ENCODE measurements at places on chromosomes 5 and 9.
A peak's percentile ranks its signal among the peaks of the same experiment; 100 is the strongest.

- no peak for DNase-seq
Measured at GRCh38 chr5:163548649-163549048, 43.2 kb downstream of the MAT2B start.

DNA sequence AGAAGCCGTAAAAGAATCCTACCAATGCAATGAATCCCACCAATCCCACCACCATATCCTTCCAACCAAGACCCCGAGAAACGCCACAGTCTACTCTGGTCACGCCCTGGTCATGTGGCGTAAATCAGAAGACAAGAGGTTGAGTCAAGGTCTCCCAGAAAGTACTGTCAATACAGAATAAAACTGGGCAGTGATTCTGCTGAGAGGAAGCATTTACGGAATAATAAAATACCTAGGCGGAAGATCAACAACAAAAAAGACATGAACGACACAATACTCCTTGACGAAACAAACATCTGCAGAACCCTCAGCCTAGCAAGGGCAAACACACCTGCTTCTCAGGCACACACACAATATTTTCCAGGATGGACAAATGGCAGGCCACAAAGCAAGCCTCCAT is 62.8 kb downstream of the GOLM1 start:
- no peak for DNase-seq

DNA sequence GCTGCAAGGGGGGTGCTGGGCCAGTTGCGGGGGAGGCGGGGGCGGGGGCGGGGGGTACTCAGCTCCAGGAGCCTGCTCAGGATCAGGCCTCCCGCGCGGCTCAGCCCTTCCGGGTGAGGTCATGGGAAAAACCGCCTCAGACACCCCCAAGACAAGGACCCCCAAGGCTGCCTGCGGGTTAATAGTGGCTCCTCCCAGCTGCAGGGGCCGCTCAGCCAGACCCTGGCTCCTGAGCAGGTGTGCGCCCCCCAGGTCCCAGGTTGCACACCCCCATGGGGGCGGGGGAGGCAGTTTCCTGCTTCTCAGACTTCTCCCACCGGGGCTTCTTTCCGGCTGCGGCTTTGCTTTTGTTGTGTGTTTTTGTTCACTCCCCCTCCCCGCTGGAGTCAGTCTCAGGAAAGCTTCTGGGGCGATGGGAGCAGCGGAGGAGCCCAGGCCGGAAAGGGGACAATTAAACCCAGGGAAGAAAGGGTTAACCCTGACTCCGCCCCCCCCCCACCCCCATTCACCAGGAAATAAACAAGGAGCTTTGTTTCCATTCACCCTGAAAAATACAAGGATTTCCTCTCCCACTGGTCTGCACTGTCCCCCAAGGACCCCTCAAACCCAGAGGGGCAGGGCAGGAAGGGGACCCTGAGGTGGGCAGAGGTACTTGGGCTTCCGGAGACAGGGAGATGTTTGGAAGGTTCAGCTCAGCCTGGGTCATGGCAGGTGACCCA is 42.3 kb upstream of the NOTCH1 start:
- DNase-seq, result peak; percentile 39

DNA sequence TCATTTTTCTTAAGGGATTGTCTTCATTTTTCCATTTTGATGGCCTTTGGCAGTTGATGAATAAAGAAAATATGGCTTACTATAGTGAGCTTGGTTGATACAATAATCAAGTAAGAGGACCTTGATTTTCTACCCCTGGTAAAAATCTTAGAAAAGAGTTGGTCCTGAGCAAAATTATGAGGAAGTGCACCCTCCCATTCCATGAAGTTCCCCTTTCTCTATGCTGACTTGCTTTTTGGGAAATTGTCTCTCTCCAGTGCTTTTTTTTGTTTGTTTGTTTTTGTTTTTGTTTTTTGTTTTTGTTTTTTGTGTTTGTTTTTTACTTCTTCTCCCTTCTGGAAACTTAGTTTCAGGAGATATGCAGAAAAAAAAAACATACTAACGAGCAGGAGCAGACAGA is 449.2 kb upstream of the ACTBL2 start:
- no peak for DNase-seq

DNA sequence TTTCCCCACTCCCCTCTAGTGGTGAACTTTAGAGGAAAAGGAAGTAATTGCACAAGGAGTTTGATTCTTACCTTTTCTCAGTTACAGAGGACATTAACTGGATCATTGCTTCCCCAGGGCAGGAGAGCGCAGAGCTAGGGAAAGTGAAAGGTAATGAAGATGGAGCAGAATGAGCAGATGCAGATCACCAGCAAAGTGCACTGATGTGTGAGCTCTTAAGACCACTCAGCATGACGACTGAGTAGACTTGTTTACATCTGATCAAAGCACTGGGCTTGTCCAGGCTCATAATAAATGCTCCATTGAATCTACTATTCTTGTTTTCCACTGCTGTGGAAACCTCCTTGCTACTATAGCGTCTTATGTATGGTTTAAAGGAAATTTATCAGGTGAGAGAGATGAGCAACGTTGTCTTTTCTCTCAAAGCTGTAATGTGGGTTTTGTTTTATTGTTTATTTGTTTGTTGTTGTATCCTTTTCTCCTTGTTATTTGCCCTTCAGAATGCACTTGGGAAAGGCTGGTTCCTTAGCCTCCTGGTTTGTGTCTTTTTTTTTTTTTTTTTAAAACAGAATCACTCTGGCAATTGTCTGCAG is 25.3 kb downstream of the SLC22A5 start:
- peak; percentile 49 for DNase-seq

- no peak for DNase-seq
Measured at GRCh38 chr9:86328156-86328555, 26.1 kb downstream of the TUT7 start.

- no peak for DNase-seq
Measured at GRCh38 chr5:55997742-55998351, 3.1 kb upstream of the IL6ST start.

GRCh38 chr5:56429110-56429561 is 196.0 kb upstream of the ANKRD55 start:
- no peak for DNase-seq

- no peak for DNase-seq
Measured at GRCh38 chr5:151083081-151083676, 2.3 kb upstream of the TNIP1 start.

- DNase-seq, result no peak
Measured at GRCh38 chr9:65432722-65433323, 147.8 kb upstream of the FOXD4L5 start.

GRCh38 chr5:73292816-73293459 is 119.9 kb downstream of the TMEM174 start:
- DNase-seq, result no peak

- peak; percentile 65 for DNase-seq
Measured at GRCh38 chr5:14685757-14686156, 21.2 kb downstream of the OTULIN start.

DNA sequence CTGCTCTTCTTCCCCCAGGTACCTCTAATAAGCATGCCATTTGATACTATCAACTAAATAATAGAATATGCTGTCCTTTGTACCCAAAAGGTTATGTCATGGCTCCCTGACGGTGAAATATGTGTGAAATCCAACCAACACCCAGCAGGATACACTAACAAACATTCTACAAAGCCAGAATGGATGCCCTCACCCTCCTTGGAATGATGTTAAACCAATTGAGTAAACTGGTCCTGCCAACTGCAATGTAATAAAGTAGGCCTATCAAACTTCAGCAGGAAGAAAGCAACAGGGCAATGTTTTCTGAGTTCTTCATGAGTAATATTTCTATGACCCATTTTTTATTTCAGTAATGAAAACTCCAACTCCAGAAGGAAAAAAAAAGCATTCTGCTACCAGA is 24.9 kb downstream of the RGMB start:
- no peak for DNase-seq

DNA sequence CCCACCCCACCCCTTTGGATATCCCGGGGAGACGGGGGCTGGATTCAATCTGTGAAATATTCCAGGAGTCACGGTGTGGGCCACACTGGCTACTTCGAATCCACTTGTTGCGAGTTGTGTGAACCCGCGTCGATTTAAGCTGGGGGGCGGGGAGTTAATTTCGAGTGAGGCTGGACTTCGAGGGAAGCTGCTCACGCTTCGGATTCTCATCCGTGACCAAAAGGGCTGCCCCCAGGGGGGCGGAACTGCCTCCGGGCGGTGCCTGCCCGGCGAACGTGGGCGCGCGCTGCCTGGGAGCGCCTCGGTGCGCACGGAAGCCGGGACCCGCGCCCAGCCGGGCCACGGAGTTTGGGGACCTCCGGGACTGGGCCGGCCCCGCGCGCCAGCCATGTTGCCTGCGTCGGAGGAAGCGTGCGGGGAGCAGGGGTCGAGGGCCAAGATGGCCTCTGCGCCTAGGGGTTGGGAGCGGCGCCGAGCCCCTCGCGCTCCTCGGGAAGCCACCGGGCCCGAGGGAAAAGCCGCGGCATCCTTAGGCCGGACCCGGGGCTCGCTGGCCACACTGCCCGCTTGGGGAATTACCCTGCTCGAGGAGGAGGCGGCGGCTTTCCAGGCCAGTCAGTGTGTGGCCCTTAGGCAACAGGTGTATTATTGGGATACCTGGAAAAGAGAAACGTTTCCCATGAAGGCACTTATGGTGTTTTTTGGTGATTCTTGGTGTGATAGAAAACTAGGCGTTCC is 975 bp downstream of the OCLN start:
- DNase-seq, result peak; percentile 10

DNA sequence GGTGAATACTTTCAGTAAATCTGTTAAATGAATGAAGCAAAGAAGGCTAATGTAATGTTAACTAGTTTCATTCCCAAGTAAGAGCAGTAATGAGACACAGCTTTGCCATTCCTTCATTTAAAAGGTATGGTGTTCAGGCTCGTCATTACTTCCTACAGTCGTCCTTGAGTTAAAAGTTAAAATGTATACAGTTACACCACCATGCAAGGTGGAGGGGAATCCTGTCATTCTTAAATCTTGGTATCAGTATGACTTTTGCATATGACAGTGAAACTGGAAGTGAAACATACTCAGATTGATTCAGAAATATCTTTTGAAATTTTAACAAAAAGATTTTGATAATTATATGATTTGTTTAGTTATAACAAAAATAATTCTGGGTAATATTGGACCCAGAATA is 25.9 kb downstream of the MTRR start:
- DNase-seq, result no peak

DNA sequence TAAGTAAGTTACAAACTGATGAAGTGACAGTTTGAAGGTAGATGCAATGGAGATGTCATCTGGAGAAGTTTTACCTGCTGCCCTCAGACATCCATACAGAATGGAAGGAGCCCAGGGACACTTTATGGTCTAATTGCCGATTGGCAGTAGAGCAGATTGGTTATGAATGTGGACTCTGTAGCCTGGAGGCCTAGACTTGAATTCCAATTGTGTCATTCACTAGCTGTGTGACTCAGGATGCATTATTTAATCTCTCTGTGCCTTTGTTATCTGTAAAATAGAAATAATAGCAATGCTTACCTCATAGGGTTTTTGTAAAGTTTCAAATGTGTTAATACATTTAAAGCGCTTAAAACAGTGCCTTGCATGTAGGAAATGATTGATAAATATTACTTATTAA is 5.2 kb upstream of the TCERG1 start:
- no peak for DNase-seq

GRCh38 chr9:109887079-109887478 is 107.1 kb downstream of the PALM2AKAP2 start:
- no peak for DNase-seq

- peak; percentile 56 for DNase-seq
Measured at GRCh38 chr5:19488786-19489185, 499.2 kb downstream of the CDH18 start.

DNA sequence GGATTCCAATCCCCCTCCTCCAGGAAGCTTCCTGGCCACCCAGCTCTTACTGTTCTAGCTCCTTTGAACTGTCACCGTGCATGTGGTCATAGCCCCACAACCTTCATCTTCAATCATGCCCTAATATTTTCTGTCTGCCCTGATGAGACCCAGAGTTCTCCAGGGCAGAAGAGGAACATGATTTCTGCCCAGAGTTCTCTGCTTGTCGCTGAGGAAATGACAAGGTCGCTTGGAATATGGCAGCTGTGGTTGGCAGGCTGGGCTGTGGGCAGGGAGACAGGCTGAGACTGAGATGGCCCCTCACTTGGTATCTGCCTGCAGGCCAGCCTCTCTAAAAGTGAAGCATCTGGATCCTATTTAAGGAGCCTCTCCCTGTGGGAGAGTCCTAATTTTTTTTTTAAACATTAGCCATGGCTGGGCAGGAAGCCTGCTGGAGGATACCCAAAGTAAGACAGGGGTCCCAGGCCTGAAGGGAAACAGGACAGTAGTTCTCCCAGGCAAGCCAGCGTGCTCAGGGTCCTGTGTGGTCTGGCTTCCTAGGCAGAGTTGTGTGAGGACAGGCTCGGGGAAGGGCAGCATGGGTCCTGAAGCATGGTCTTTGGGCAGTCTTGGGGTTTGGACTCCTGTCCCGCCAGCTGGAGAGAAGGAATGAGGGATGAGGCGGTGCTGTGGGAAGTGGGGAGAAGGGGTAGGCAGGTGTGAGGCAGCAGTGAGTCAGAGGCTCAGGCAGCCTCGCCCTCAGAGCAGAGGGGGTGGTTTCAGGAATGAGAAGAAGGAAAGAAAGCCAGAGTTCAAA is 242.1 kb downstream of the FSTL4 start:
- no peak for DNase-seq

- DNase-seq, result no peak
Measured at GRCh38 chr9:137226338-137227053, 806 bp upstream of the RNF224 start.

- no peak for DNase-seq
Measured at GRCh38 chr5:5387192-5387591, 35.3 kb upstream of the ICE1 start.

- no peak for DNase-seq
Measured at GRCh38 chr5:140038373-140038957, 4.6 kb downstream of the NRG2 start.

GRCh38 chr5:34686762-34687268 is 30.7 kb downstream of the RAI14 start:
- no peak for DNase-seq

DNA sequence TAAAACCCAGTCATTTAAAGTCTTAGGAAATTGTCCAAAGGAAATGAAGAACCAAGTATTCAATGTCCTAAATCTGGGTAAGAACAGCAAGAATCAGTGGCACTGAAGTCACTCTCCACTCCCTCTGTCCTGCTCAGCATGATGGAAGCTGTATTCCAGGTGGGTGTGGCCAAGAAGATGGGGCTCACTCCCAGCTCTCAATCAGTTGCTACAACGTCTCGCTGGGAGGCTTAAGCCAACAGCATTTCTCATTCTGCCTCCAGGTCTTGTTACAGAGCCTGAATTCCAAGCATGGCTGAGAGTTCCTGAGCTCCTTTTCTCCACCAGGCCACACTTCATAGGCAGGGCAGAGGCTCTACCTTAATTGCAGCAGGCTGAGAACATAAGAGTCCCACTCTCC is 41.2 kb upstream of the TRIO start:
- no peak for DNase-seq

DNA sequence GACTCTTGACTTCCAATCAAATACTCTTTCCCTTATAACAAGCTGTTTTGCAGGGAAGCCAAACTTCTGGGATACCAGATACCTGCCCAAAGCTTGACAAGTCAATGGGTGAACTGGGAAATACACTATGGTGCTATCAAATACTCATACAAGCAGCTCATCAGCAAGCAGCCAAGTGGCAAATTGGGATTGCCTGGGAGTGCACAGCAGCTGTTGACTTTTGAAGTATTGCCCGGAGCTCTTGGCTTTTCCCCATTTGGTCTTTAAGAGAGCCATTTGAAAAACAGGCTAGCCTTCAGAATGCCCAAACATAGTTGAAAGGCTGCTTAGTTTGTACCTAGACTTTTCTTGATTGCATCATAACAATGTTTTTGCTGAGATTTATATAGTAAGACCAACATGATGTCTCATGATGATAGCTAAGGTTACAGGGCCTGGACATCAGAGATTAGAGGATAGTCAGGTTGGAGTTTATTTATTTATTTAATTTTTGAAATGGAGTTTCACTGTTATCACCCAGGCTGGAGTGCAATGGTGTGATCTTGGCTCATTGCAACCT is 210.1 kb upstream of the ZNF608 start:
- no peak for DNase-seq

Data from NCI-H2171 (cell line).